Hypothalamus (tissue), 51 donors: ENCODE measurements at places on chromosomes 12 and 14.
A peak's percentile ranks its signal among the peaks of the same experiment; 100 is the strongest.

- DNase-seq, result no peak
These were observed 22.4 kb upstream of the LGR5 start for GRCh38 chr12:71417181-71417580.

DNA sequence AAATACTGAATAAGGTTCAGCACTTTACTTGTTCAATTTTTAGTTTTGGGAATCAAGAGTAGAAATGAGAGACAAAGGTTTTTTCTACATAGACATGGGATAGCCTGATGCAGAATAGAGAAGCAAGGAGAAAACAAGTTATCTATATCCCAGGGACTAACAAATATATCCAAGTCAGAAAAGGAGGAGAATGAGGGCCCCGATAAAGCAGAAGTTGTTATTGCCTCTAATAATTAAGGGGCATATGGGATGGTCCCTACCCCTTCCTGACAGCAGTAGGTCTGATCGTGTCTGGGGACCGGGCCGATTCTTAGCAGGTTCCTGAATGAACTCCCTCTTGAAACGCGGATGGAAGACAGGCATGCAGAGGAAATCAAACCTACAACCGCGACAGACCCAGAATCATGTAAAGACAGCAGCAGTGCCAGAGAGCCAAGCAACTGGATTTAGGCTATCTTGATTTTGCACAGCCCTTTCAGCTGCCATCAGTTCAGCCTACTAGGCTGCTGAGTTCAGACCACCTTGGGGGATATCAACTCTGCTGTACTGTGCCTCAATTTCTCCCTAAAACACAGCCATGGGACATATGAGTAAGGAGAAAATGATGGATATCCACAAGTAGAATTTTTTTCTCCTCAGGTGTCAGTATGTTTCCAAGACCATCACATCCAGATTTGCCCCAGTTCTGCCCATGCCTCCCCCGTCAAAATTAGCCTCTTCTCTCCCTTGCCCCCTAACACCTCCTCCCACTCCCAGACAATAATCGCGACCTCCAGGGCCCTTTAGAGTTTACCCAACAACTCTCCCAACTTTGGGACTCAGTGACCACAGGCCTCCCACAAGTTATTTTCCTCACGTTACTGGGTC is 706 bp downstream of the PRMT5 start:
- no peak for DNase-seq

DNA sequence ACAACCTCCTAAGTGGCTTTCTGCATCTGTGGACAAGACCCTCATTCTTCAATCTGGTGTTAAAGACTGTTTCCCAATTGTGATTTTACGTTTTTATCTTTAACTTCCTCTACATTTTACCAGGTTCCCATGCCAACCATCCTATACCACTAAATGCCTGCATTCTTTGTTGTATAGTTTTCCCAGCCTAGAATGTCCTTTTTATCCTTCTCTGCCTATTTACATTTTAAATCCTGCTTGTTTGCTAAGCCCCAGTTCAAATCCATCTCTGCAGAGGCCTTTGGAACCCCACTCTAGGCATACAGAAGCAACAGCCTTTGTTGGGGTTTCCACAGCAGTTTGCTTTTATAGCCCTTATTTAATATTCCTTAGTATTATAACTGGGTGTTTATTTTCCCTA is 325.1 kb upstream of the DDHD1 start:
- no peak for DNase-seq

GRCh38 chr12:130870442-130871285 is 1.2 kb upstream of the RAN start:
- peak; percentile 60 for DNase-seq

DNA sequence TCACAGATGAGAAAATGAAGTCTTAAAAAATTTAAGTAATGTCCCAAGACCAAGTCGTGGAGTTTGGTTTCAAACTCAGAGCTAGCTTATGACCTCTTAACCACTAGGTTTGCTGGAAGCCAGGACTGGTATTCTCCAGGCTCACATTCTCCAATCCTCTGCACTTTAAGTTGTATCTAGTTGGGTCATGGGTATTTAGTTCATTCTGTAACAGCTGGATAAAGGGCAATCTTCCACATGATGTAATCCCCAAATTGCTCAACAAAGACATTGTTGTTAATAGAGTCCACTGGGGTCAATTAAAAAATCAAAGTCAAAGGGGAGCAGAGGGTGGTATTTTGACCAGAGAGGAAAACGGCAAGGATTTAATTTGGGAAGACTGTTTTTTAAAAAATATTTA is 17.8 kb upstream of the GAS2L3 start:
- DNase-seq, result no peak

DNA sequence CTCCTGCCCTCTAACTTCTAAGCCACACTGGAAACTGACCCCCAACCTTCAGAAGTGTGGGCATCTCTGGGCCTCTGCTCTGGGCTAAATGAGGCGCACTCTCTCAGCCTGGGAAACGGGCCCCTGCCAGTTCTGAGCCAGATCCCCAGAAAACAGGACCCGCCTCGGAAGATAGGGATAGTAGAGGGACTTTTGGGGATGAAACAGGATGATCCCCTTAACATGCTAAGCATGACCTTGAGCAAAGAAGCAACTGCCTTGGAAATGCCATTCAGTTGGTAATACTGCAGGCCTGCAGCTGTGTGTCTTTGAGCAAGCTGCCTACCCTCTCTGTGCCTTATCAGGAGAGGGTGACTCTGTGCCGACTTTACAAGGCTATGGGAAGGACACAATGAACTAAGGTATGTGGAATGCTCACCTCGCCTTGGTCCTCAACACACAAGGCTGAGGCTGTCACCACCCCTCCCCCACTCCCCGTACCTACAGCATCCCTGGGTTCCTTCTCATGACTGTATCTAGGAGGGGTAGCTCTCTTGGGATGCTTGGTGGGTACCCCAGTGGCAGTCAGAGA is 54.0 kb downstream of the NCOR2 start:
- no peak for DNase-seq

- DNase-seq, result no peak
These were observed 590.5 kb upstream of the ATP2B1 start for GRCh38 chr12:90299121-90299520.

GRCh38 chr12:50784501-50784900 is 20.6 kb downstream of the ATF1 start:
- no peak for DNase-seq

GRCh38 chr12:58341791-58342190 is 400.4 kb downstream of the ATP23 start:
- no peak for DNase-seq

GRCh38 chr14:99272632-99272898 is 568 bp upstream of the BCL11B start:
- no peak for DNase-seq

DNA sequence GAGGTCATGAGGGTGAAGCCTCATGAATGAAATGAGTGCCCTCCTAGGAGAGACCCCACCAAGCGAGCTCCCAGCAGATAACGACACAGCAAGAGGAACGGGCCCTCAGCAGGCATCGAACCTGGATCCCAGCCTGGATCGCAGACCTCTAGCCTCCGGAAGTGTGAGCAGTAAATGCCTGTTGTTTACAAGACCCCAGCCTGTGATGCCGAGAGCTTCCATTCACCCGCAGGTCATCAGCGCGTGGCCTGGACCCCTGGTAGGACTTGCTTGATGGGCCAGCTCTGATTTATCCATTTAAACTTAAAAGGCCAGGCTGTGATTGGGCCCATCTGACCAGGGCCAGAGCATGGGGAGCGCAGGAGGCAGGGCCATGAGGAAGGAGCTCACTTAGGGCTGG is 7.0 kb downstream of the TMEM179 start:
- no peak for DNase-seq

GRCh38 chr14:51394804-51395203 is 154.8 kb downstream of the TMX1 start:
- DNase-seq, result no peak

DNA sequence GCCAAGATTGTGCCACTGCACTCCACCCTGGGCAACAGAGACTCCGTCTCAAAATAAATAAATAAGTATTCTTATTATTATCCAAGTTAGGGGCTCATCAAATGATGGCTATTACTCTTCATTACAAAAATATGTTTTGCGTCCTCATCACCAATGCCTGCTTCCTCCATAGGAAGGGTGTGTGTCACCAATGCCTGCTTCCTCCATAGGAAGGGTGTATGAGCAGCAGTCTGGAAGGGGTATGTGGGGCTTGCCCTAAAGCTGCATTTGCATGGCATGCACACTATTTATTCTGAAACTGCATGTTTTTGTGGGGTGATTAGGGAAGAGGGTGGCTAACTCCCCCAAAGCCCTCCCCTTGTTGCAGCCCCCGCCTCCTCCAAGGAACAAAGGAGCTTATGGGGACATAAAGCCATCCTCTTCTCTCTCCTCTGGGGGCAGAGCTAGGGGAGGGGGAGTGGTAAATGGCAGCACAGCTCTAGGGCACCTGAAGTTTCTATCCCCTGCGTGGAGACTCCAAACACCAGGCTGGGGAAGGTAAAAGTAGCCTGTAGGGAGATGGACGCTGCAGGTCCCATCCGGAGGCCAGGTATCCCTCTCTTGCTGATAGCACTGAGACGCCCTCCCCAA is 1.3 kb downstream of the CAMKK2 start:
- DNase-seq, result no peak

DNA sequence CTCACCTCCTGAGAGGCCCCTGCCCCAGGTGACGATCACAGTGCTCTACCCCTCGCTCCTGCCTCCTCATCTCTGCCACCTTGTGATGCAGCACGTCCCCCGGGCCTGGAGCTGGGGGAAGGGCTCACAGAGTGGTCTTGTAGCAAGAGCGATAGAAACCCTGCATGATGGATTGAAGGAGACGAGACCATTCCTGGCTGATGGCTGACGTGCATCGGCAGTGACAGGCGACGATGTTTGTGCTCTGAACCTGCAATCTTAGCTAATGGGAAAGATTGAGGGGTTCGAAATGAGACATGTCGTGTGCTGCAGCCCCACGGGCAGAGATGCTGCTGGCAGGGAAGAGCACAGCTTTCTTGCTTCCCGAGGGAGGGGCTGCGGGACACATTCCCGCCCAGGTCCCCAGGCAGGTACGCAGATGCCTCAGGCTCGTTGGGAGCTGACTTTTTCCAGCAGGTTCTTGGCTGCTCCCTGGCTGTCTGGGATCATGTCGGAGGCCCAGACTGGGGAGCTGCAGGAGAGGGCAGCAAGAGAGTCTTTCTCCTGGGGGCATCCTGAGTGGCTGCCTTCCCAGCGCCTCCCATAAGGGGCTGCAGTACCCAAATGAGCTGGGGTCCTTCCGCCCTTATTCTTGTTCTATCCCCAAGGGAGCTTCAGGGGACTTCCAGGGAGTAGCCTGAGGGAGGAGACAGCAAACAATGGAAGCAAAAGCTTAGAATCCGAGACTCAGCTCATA is 38.7 kb upstream of the GPATCH2L start:
- DNase-seq, result no peak

GRCh38 chr12:47361389-47362021 is 281.7 kb upstream of the AMIGO2 start:
- DNase-seq, result no peak

GRCh38 chr14:77276295-77276935 is 5.4 kb upstream of the NGB start:
- no peak for DNase-seq

DNA sequence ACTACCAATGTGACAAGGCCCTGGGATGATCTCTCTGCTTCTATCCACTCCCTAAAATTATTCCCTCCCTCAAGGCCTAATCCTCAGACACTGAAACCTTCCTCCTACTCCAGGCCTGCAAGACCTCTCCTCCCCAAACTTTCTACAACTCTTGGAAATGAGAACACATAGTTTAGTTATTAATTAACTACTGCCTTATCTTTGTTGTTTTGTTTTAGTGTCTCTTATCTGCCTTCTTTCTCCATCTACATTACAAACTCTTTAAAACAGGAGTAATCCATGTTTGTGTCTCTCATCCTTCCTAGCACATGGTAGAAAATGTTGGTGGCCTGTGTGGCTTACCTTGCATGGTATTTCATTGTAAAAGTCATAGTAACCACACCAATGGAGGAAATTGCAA is 139.9 kb upstream of the G2E3 start:
- no peak for DNase-seq

DNA sequence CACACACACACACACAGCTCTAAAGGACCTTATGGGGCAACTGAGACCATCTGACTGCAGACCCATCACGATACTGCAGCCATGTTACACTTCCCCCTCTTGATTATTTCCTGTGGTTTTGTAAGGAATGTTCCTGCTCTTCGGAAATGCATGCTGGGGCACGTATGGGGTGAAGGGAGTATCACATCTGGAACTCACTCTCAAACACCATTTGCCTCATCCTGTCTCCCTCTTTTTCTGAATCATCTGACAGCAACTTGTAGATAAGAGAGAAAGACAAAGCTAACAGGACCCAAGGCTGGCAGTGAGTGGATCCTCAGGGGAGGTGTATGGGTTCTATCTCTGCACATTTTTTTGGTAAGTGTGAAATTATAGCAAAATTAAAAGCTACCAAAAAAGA is 50.3 kb downstream of the RIMBP2 start:
- no peak for DNase-seq

DNA sequence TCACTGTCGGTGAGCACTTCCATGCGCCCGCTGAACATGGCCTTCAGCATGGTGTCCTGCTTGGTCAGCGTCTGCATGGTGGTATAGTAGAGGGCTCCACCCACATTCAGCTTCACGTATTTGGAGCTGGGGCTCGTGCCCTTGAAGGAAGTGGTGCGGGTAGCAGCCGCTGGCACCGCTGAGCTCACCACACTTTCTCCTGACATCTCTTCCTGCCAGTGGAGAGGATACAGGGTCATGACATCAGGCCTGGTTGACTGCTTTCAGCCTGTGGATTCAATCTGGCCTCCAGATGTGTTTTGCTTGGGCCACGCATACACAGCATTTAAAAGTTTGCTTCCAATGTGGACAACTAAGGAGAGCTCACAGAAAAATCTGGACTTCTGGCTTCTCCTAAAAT is 7.6 kb downstream of the KCTD10 start:
- no peak for DNase-seq

- DNase-seq, result no peak
These were observed 218.2 kb downstream of the PTPRO start for GRCh38 chr12:15540469-15540872.

DNA sequence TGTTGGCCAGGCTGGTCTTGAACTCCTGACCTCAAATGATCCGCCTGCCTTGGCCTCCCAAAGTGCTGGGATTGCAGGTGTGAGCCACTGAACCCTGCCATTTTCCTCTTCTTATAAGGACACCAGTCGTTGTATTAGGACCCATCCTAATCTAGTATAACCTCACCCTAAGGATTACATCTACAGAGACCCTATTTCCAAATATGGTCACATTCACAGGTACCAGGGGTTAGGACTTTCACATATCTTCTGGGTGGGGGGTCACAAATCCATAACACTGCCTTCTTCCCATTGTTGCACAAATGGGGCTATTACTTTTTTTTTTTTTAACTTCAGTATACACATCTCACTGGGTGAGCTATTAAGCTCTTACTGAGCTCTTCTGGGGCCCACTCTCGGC is 38.6 kb downstream of the ARF6 start:
- no peak for DNase-seq

DNA sequence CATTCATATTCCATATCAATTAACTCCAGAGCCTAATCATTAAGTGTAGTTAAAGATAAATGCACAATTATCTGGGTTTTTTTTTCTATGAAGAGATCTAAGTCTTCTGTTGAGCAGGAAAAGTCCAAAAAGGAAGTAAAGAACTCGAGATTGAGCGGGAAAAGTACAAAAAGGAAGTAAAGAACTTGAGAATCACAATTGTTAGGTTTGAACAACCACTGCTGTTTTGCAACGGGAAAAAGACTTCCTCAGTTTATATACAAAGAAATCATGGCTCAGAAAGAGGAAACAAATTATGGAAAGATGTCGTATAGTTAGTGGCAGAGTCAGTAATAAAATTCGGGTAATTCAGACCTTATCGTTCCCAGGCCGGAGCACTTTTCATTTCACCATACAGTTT is 63.3 kb downstream of the PPP1R12A start:
- no peak for DNase-seq

GRCh38 chr14:95993768-95994592 is 45.2 kb upstream of the C14orf132 start:
- no peak for DNase-seq
